NCI-H460 (cell line): ENCODE measurements at places on chromosomes 5 and 9.

DNA sequence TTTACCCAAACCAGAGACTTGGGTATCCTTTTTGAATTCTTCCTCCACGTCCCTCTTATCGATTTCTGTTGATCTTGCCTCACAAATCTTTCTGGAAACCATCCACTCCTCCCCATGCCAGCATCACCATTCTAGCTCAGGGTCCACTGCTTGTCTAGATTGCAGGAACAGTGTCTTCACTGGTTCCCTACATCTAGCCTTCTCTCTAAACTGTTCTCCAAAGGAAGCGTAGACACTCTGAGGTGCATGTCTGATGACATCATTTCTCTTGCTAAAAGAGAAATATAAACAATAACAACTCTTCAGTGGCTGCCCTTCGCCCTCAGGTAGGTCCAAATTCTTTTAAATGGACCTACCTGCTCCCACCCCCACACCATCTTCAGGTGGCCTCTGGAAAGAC, 200.1 kb downstream of the DCP2 start:
- no peak for DNase-seq

DNA sequence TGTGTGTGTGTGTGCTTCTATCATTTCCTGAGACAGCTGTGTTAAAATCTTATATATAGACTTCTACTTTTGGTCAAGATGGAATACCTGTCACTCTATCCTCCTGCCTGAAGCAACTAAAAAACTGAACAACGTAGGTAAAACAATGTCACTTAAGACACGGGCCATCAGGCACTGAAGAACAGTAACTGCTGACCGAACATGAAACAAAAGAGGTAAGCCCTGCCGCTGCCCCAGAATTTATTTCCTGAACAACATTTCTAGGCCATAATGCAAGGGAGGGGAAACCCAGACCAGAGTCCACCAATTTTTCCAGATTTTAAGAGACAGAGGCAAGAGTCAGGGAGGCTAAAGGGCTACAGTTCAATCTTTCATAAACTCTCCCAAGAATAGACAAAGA, 156.0 kb downstream of the CDC42SE2 start:
- DNase-seq, result no peak

- no peak for DNase-seq
Measured at GRCh38 chr5:59608745-59609144, 284.8 kb downstream of the PDE4D start.

- no peak for DNase-seq
Measured at GRCh38 chr5:80216753-80217596, 38.9 kb downstream of the SERINC5 start.

GRCh38 chr5:82975812-82976211, 101.4 kb downstream of the TMEM167A start:
- DNase-seq, result no peak

DNA sequence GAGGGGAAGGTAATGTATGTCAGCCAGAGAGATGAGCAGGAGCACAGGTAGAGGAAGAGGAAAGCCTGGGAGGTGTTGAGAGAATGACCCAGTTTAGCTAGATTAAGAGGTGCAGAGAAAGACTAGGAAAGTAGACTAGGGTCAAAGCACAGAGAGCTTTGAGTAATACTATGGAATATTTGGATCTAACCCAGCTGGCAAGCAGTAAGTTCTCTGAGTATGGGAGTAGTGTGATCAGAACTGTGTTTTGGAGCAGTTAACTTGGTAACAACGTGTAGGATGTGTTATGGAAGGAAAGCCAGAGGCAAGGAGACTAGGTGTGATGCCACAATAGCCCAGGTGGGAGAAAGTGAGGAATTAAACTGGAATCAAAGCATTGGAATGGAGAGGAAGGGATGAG, 84.9 kb upstream of the PTGER4 start:
- DNase-seq, result no peak

GRCh38 chr5:74613283-74613682, 27.2 kb downstream of the ENC1 start:
- no peak for DNase-seq

DNA sequence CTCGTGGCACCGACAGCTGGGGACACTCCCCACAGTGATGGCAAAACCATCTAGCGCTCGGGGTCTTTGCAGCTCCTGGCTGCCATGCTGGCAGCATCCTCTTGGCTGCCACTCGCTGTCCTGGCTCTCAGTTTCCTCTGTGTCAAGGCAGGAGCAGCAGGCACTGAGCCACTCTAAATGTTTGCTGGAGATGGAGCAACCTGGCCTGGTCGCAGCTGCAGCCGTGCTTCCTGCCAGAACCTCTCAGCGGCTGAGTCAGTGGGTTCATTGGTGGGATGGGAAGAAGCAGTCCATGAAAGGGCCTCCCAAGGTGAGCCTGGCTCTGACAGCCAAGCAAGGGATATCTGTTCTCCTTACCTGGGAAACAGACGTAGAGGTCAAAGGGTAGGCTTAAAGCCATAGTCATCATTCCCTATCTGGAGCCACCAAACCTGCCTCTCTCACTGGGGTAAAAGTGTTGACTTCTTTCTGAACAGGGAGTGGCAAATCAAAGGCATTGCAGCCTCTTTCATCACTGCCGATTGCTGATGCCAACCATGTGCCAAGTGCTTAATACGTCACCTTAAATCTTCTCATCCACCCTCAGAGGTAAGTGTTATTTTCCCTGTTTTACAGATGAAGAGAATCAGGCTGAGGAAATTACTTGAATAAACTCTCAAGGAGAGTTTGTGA, 304.8 kb upstream of the ZNF462 start:
- DNase-seq, result no peak

DNA sequence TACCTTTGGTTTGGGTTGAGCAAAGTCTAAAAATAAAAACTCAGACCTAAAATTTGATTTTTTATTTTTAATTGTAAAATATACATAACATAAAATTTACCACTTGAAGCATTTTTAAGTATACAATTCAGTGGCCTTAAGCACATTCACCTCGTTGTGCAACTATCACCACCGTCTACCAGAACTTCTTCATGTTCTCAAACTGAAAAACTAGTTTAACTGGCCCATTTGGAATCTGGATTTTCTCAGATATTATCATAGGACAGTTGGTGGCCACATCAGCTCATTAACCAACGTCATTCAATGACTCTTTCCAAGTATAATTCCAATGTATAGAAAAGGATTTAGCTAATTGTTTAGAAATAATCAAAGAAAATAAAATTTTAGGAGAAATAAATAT, 319.3 kb downstream of the TLE1 start:
- no peak for DNase-seq

- no peak for DNase-seq
Measured at GRCh38 chr9:33677961-33678360, 117.4 kb upstream of the PRSS3 start.

GRCh38 chr9:101738566-101739183, at the start of gene GRIN3A:
Gene GRIN3A (minus strand): TSS chr9:101738647. CDS start chr9:101737979, 668 bp downstream.
- peak; percentile 39 for DNase-seq

- DNase-seq, result no peak
Measured at GRCh38 chr9:114207034-114207810, 51.9 kb downstream of the COL27A1 start.

- no peak for DNase-seq
Measured at GRCh38 chr9:72046630-72047456, 13.6 kb downstream of the C9orf57 start.

DNA sequence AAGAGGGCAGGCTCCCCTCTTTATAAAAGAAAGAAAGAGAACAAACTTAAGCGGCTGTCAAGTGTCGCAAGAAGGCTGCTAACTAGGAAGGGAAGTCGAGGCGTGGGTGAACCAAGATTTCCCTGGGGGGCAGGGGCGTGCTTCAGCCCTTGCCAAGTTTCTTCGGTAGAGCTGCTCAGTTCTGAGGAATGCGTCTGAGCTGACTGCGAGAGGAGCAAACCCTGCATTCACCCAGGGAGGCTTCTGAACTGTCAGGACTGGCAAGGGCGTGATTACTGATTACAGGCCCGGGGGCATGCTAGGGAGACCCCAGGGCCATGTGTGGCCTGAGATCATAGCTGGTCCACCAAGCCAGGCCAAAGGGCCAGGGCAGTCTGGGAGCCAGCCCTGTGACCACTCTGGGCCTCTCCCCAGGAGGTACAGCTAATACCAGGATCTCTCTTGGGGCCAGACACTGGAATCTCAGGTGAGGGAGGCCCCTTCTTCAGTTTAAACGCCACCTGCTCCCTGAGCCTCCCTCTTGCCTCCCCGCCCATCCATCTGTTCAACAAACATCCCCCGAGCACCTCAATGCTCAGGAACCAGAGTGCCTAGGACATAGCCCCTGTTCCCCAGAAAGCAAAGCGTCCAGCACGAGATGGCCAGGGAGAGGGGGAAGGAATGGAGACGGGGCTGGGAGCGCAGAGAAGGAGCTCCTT, 30.9 kb downstream of the SARDH start:
- no peak for DNase-seq

DNA sequence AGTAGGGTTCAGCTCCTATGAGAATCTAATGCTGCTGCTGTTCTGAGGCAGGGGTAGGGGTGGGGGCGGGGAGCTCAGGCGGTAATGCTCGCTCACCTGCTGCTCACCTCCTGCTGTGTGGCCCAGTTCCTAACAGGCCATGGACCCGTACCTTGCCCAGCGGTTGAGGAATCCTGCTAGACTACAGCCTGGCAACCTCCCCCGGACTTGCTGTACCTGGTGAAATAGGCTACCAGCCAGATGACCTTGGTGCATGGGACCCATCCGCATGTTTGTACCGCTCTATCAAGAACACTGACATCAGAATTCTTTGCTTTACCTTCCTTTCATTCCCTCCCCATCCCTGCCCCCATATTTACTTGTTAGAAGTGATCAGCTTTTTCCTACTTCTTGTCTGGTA, 15.3 kb downstream of the IL31RA start:
- no peak for DNase-seq

DNA sequence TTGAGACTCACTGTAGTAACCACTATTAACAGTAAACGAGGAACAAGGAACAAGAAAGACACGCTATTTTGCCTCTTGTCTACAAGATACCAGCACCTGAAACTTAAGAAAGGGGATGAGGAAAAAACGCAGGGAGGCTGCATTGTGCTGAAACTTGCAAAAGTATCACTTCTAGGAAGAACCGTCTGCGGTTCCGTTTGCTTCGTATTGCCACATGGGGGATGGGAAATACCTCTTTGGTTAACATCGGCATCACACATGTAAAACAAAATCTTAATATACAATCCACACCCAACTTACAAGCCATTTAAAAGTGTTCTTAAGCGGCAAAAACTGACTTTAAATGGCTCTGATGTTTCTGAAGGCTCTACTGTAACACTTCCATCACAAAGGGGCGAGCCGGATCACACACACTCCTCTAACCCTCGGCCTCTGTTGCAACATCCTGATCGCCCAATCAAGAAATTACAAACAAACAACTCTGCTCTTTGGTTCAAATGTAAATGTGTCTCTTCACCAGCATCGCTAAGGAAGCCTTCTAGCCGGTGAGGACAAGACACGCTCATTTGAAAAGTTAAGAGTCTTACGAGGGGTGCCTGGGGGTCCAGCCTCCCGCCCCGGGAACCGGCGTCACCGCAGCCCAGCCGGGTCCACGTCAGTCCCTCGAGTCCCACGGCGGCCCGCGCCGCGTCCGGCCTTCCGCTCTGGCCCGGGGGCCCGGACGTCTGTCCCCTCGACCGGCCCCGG, 621 bp downstream of the SEC16A start:
- no peak for DNase-seq

- no peak for DNase-seq
Measured at GRCh38 chr5:155222393-155222792, 208.8 kb downstream of the KIF4B start.

- no peak for DNase-seq
Measured at GRCh38 chr5:80703291-80703690, 48.5 kb upstream of the DHFR start.

- no peak for DNase-seq
Measured at GRCh38 chr5:152462021-152462721, 57.1 kb upstream of the NMUR2 start.

- no peak for DNase-seq
Measured at GRCh38 chr5:180006141-180006540, 65.4 kb downstream of the RNF130 start.

GRCh38 chr5:78293851-78294247, 649 bp downstream of the AP3B1 start:
- DNase-seq, result no peak

DNA sequence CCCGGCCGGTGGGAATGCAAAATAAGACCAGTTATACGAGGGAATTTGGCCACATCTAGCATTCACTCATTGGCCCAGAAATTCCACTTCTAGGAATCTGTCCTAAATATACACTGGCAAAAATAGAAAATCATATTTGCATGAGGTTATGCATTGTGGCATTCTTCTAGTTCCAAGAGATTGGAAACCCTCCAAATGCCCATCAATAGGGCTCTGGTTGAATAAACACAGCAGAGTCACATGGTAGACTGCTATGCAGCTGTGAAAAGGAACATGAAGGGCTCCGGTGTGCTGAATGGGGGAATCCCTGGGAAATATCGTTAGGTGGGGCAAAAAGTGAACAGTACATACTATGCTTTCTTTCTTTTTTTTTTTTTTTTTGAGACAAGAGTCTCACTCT, 36.8 kb downstream of the PTGES start:
- no peak for DNase-seq

DNA sequence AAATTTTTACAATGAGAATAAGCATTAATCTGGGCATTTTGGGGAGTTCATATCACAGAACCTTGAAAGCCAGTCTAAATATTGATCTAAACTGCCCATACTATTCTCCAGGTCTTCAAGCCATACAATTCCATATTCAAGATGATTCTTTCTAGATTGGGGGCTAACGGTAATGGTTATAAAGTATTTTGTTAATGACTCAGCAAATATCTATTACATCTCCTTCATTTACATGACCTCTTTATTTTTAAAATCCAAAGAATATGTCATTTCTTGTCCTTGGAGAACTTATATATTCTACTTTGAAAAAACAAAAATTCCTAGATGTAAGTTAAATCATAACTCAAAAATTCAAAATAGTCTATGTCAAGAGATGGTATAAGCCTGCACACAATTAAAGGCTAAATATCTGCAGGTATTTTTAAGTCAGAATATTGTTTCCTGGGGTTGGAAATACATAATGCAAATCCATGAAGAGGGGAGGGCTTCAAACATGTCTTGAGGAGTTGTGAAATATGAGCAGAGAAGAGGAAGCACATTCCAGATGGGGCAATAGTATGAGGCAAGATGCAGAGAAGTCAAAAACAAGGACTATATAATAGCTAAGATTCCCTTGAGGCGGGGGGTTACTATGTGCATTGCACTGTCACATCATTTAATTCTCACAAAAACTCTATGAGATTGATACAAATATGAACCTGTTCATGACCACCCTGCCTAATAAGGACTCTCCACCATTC, 526.4 kb downstream of the NR2F1-AS1 start:
- DNase-seq, result no peak
